ENCODE measurements at places on chromosomes 11 and 22.

- DNase-seq = no peak
Observed at GRCh38 chr22:47048123-47049077, 285.9 kb downstream of the TBC1D22A start.

DNA sequence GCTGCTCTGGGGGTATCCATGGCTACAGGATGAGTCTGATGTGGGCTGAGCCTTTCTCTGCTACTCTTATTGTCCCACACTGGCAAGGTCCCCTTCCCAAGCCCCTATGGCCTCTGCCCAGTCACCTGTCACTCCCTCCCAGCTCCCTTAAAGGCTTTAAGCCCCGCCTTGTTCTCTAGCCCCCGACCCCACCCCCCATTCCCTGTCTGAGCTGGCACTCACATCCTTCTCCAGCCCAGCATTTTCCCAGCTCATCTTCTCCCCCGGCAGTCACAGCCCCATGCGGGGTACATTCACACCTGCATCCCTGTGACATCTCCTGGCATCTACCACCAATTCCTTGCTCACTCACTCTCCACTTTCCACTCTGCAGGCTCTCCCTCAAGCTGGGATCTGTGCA lies 4.3 kb downstream of the MTFP1 start:
- no peak for DNase-seq

- no peak for DNase-seq
Observed at GRCh38 chr11:117823946-117824420, 561 bp downstream of the FXYD2 start.

GRCh38 chr11:126751242-126751641 lies 249.3 kb downstream of the KIRREL3 start:
- DNase-seq = no peak

- no peak for DNase-seq
Observed at GRCh38 chr22:21710156-21710555, 25.4 kb downstream of the YPEL1 start.

DNA sequence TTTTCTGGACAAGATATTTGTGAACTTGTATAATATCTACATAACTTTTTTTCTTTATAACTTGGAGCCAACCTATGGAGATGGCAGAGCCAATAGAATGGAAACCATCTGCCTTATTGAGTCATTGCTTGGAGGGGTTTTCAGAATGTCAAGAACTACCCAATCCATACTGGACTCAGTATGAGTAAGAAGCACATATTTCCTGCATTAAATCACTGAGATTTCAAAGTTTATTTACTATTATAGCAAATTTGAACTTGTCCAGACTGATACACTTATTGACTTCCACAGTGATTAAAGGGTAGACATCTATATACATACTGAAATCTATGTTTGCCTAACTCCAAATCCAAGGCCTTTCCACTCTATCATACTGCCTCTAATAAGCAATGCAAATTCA lies 704.0 kb downstream of the KCNA4 start:
- DNase-seq = no peak

GRCh38 chr22:38418589-38418988 lies 36.4 kb downstream of the KCNJ4 start:
- no peak for DNase-seq

DNA sequence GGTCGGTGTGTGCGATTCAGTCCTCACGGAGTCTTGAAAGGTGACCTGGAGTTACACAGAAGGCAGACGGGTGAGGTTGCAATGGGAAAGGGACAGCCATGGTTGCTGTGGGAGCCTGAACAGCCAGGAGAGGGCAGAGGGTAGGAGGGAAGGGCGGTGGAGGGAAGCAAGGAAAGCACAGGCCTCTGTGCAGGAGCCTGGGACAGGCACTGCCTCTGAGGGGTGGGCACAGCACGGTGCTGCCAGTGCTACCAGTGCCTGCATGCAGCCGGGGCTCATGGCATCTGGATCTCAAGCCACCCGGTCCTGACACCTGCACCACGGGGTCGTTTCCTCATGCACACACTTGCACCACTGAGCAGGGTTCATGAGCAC lies 401.0 kb downstream of the TBC1D22A start:
- DNase-seq = no peak

DNA sequence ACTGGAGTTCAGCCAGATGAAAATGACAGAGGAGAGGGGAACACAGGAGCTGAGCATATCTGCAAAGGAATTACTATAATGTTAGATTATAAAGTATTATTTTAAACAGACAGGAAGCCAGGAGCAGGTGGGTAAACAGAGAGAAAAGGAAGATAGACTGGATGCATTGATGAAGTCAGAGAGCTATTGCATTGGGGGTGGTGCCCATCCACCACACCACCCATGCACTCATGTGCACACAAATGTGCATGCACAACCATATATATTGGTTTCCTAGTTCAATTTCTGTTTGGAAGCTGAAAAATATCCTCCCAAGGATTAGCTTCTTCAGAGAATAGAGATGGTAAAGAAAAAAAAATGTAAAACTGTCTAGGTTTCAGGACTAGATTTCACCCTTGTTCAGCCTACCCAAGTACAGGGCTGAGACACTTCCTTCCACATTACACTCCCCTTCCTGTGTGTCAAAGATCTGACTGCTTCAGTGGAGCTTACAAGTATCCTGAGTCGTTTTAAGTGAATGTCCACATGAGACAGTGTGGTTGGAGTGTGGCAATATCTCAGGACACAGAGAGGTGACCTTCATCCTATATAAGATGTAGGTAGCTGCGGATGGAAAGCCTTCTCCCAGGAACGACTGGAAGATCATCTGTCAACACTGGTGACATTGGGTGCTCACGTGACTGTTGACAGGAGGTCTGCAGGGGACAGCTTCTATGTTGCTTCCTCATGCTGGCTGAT lies 12.2 kb upstream of the SMPD1 start:
- DNase-seq = no peak

- DNase-seq = peak; percentile 82
Observed at GRCh38 chr22:37639070-37639760, at the start of gene SH3BP1. SH3BP1 (plus strand) TSS chr22:37639669; CDS start chr22:37639788, 119 bp downstream.

DNA sequence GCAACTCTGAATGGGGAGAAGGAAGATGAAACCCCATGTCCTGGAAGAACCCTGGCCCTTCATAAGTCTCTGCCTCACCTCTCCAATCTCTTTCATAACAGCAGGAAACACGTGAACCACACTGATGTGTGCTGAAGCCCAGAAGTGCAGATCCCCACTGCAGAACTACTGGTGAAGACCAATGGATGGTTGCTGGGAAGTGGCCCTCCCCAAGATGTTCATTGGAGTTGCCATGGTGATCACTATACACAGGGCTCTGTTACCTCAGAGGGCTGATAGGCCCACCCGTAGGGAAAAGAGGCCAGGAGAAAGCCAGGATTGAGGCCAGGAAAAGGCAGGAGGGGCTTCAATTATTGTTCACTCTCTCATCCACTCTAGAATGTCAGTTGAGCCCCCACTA lies 11.6 kb downstream of the TST start:
- no peak for DNase-seq

DNA sequence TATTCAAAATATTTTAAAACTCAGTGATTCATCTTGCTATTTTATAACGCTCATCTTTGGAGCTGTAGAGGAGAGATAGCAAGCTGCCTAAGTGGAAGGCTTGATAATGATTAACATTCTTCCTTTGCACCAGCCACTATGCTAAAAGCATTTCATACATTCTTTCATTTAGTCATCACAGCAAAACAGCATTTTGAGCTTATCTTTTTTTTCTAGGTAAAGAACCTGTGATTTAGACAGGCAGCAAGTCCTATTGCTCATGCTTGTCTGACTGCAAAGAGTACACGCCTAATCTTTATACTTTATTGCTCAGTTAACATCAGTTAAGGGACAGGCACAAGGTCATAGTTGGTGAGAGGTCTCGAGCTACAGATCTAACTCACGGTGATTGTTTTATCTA lies 713.1 kb upstream of the ARHGAP42 start:
- DNase-seq = no peak

GRCh38 chr11:35588627-35589026 lies 29.6 kb upstream of the FJX1 start:
- DNase-seq = no peak

DNA sequence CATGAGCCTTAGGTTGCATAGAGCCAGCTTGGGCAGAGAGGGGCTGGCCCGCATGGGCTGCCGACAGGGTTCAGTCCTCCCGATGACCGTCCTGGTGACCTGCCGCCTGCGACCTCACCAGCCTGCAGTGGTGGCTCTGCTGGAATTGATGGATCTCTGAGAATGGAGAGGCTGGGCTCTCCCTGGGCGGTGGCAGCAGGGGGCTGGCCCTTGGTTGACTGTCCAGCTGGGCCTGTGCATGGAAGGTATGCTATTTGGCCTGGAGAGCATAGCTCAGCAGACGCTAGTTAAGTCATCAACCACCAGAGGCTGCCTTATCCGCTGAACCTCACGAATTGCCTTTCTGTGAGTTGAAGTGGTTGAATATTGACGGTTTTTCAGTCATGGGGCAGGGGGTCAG lies 19.7 kb downstream of the GRAMD4 start:
- no peak for DNase-seq

GRCh38 chr11:117529816-117530215 lies 202.2 kb downstream of the CEP164 start:
- no peak for DNase-seq

GRCh38 chr11:72834905-72835304 lies 20.7 kb downstream of the ATG16L2 start:
- no peak for DNase-seq

DNA sequence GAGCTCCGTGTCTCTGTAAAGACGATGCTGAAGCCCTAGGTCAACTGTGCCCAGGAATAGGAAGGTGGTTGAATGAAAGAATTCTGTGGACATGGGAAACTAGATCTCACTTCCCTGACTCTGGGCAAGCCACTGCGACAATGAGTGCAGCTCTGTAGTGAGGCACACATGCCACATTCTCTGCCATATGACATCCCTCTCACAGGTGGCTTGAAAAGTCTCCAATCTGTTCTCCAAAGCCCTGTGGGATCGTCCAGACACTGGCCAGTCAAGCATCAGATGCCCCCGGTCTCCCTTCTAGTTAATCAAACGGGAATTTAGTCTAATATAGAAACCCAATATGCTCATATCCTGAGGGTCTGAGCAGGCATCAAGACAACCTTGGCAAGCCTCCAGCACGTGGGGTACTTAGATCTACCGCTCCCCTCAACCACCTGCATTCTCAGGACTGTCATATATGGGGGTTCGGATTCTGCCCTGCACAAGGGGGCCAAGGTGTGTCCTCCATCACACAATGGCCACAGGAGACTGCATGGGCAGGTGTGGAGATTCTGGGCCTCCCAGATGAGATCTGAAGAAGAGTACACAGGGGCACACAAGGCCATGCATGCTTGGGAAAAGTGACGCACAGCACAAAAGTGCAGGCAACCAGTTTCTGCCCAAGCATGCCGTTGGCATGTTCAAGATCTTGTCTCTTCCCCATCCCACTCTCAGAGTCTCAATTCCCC lies 11.9 kb downstream of the DKK3 start:
- no peak for DNase-seq

DNA sequence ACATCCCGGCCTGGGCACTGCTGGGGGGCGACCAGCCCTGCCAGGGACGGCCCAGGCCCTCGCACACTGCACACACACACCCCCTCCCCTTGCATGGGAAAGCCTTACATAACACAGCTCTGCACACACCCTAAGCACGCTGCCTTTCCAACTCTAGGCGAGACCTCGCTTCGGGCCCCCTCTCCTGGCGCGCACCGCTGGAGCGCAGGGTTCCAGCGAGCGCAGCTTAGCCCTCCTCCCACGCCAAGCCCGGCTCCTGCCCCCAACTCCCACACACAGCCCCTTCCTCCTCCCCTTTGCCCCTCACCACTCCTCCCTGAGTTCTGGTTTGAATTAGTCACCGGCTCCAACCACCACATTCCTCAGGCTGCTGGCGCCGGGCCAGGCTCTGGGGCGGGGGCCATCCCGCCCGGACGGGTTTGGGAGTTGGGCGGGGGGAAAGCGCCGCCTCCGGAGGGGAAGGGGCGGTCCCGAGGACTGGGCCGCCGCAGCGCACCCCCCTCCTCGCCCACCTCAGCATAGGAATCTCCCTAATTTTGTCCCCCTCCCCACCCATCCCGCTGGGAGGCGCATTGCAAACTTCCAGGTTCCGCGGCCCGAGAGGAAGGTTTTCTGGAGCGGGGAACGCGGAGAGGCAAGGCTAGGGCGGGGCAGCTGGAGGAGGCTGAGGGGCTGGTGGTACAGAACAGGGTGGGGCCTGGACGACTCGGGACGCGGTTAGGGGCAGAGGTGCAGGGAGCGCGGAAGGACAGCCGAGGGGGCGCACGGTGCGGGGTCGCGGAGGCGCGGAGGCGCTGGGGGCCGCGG lies 966 bp downstream of the AHNAK start:
- peak; percentile 89 for DNase-seq

GRCh38 chr11:102389253-102389652 lies 42.2 kb downstream of the BIRC2 start:
- no peak for DNase-seq

DNA sequence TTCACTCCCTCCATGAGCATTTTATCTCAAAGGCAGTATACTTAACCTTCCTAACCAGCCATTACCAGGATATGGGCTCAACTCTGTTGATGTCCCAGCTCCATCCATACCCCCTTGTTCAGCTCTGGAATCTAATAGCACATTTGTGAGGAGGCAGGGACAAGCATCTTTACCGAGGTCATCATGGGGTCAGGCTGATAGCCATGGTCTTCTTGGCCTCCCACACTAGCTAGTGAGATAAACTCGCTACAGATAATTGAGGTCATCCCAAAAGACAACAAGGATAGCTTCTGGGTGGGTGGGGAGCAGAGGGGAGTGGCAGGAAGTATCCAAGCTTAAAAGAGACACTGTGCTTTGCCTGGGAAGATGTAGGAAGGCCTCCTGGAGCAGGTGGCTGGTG lies 141.6 kb upstream of the RASSF10 start:
- DNase-seq = peak; percentile 64

- DNase-seq = no peak
Observed at GRCh38 chr11:129589190-129589860, 213.7 kb downstream of the BARX2 start.

GRCh38 chr22:19483481-19484244 lies 3.9 kb downstream of the CDC45 start:
- no peak for DNase-seq

Data from K562 (cell line).